ENCODE measurements at places on chromosomes 12 and 14.

- DNase-seq = no peak
Observed at GRCh38 chr12:93879476-93880421, 202.6 kb downstream of the CRADD start.

GRCh38 chr12:75389061-75389460 lies 1.8 kb upstream of the GLIPR1L2 start:
- no peak for DNase-seq

- DNase-seq = no peak
Observed at GRCh38 chr12:4768341-4768740, 48.1 kb downstream of the GALNT8 start.

GRCh38 chr12:89878950-89879349 lies 170.3 kb upstream of the ATP2B1 start:
- DNase-seq = no peak

GRCh38 chr12:12663644-12664294 lies 32.2 kb downstream of the GPR19 start:
- DNase-seq = no peak

GRCh38 chr14:105664691-105665090 lies 138.3 kb downstream of the TMEM121 start:
- no peak for DNase-seq

DNA sequence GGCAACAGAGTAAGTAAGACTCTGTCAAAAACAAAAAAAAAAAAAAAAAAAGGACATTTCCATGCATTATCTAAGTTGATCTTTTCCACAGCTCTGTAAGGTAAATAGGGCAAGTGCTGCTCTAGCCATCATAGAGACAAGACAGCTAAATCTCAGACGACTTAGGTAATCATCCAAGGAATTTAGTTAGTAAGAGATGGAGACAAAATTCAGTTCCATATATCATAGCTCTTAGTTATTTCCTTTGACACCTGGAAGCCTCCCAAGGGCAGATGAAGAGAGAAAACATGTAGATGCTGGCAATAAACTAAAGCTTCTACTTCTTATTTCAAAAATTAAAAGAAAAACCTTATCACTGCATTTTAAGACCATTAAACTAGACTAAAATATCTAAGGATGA lies 48.7 kb downstream of the ST8SIA1 start:
- DNase-seq = no peak

GRCh38 chr14:106564058-106564643 lies 1037.8 kb downstream of the TMEM121 start:
- peak; percentile 21 for DNase-seq

- no peak for DNase-seq
Observed at GRCh38 chr12:64522807-64523206, 70.9 kb downstream of the TBK1 start.

DNA sequence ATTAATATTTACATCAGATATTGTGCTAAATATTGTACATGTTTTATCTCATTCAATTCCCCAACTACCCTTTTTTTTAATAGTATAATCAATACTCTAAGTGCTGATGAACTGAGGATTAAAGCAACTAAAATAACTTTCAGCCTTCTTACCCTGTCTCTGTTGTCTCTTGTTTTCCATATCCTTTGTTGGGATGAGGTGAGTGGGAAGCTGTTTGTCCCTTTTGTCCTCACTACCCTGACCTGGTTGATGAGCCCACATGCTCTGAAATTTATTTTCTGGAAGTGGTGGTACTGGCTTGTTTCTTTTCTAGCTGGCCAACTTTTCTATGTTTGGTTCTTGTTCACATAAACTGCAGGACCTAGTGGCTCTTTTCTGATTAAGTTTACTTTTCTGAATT lies 9.6 kb upstream of the ART4 start:
- DNase-seq = no peak

DNA sequence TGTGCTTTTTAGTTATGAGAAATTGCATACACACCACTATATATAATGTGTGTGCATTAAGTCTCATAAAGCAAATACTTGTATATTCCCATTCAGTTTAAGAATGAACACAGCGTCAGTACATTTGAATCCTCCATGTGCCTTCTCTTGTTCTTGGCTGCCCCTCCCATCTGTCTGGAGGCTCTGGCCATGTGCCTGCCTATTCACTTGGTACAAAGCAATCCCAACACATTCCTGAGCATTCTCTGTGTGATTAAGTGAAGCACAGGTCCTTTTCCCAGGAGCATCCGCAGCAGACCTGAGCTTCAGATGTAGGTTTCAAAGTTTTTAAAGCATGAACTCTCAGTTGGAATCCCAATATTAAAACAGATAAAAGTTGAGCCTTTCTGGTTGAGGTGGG lies 58.7 kb downstream of the POLR3B start:
- no peak for DNase-seq

- no peak for DNase-seq
Observed at GRCh38 chr12:109203480-109203879, 87.1 kb downstream of the ACACB start.

GRCh38 chr14:38851111-38851510 lies 251.9 kb downstream of the SEC23A start:
- no peak for DNase-seq

- DNase-seq = no peak
Observed at GRCh38 chr12:43241986-43242385, 310.0 kb downstream of the ADAMTS20 start.

- DNase-seq = no peak
Observed at GRCh38 chr12:2453076-2453760, 341.6 kb upstream of the FKBP4 start.

All from activated CD8-positive, alpha-beta memory T cell treated with anti-CD3 and anti-CD28 coated beads for 1 hour (primary cell).